Iris pigment epithelial cell (primary cell): ENCODE measurements at places on chromosomes 13 and 19.

DNA sequence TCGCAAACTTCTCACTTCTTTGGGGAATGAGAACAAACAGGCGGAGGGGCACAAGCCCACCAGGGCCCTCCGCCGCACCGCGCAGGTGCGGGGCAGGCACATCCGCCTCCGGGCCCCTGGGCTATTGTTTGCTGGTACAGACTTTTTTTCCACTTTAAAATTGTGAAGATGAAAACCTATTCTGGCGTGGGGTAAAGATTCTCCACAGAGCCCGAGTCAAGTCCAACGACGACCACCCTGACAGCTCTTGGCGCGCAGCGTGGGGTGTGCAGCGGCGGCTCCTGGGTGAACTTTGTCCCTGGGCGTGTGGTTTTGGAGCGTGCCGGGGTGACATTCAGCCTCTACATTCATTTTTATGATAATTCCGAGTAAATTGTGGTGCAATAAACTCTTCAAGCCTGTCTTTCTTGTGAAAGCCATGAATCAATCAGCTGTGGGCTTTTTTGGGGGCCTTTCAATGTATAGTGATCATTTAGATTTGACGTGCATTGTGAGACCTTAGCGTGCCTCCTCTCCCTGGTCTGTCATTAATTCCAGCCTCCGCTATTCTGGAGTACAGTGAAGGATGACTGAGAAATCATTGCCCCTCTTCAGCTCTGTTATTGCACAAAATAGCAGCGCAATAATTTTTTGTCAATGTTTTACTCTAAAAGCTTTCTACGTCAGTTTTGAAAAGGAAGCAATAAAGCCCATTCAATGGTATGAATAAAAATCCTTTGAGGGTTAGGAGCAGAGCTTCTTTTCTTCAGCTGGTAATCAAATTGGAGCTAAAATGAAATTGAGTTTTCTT is 90.0 kb downstream of the TEX29 start:
- DNase-seq: no peak

DNA sequence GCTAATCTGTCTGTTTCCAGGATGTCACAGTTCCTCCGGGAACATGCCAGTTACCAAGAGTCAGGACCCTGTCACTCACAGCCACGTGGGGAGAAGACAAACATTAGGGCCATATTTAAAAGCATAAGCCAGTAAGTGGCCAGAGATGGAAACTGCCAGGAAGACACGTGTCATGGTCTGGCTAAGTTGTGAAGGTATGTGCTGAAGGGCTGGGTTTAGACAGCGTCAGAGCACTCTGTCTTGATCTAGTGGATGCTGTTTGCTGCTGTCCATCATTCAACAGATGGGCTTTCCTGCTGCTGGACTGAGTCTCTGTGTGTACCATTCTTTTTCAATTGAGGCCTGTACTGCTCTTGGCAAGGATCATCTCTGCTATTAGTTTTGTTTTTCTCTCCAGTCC is 128.6 kb downstream of the HS6ST3 start:
- DNase-seq: no peak

DNA sequence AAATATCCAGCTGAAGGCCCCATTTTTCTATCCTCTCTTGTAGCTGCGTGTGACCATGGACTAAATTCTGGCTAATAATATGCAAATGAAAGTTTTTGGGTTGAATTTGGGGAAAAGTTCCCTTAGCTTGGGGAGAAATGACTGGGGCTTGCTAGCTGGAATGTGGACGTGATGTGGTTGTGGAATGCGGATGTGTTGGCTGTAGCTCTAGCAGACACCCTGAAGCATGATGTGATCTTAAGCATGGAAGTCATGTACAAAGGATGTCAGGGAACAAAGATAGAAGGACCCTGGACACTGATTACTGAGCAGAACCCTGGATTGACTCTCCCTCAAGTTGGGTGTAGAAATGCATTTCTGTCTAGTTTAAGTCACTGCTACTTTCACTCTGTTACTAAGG is 25.4 kb upstream of the SCEL start:
- peak; percentile 43 for DNase-seq

DNA sequence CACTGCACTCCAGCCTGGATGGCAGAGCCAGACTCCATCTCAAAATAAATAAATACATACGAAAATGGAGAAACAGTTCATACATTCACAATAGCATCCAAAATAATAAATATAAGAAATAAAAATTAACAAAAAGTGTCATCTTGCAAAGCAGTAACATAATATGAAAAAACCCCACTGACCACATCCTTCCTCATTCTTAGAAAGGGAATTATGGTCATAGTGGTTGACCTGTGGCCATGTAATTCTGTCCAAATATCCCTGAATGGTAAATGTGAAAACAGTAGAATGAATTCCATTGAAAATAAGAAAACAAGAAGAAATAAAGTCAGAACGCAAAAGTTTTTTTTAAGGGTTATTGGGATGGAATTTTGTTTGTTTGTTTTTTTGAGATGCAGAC is 7.0 kb upstream of the CDC42EP5 start:
- no peak for DNase-seq

DNA sequence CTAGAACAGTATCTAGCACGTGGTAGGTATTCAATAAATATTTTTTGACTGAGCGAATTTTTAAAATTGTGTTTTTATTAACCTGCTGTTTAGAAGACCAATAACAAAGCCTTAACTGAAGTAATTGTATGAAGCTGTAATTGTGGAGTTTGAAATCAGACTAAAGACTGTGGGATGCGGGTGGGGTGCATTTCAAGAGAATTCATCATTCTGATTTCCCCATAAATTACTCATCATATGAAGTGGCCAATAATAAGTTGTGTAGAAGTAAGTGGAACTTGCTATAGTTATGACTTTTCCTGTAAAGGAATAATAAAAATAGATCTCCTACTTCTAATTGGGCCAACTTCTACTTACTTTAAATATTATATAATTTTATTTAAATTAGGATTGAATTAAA is 449.3 kb downstream of the PCDH9 start:
- DNase-seq: peak; percentile 63

DNA sequence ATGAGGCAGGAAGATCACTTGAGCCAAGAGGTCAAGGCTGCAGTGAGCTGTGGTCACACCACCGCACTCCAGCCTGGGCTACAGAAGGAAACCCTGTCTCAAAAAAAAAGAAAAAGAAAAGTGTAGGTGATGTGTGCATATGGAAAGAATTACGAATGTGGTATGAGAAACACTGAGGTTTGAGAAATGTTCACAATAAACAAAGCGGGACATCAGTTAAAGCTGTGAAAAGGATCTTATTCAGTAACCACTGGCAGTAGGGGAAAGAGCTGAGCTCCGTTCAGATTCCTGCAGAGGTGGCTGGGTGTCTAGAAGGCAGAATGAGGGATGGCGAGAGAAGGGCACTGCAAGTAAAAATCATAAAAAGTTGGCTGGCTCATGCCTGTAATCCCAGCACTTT is 4.1 kb upstream of the IGSF23 start:
- peak; percentile 73 for DNase-seq

DNA sequence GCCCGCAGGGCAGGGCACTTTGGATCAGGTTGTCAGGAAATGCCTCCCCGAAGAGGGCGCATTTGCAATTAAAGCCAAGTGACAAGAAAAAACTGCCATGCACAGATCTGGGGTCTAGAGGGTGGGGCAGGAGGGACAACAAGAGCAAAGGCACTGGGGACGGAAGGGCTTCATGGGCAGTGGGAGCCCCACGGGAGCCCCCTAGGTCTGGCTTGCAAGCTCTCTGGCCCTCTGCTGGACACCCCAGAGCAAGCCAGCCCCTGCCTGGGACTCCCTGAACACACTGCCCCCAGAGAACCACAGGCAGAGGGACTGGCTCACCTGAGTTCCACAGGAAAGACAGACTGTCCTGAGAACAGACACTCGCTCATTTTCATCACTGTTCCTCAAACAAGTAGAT is 30.2 kb upstream of the C19orf12 start:
- DNase-seq: no peak

DNA sequence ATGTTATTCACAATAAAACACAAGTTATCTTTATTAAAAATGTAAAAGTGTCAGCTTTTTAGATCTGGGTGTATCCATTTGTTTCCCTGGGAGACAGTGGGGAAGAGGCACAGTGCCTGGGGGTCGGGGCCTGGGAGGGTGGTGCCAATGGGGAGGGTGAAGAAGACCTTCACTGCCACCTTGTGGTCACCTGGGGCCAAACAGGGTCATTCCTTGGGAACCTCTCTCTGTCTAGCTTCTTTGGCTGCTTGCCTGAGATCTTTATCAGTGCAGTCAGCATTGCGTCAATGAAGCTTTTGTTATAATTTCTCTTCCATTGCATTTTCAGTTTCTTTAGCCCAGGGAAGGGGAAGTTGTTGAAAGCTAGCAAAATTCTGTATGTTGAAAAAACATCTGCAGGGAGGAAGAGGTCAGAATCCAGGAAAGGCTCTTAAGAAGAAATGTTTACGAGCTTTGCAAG is 39.1 kb downstream of the PCDH8 start:
- peak; percentile 76 for DNase-seq

DNA sequence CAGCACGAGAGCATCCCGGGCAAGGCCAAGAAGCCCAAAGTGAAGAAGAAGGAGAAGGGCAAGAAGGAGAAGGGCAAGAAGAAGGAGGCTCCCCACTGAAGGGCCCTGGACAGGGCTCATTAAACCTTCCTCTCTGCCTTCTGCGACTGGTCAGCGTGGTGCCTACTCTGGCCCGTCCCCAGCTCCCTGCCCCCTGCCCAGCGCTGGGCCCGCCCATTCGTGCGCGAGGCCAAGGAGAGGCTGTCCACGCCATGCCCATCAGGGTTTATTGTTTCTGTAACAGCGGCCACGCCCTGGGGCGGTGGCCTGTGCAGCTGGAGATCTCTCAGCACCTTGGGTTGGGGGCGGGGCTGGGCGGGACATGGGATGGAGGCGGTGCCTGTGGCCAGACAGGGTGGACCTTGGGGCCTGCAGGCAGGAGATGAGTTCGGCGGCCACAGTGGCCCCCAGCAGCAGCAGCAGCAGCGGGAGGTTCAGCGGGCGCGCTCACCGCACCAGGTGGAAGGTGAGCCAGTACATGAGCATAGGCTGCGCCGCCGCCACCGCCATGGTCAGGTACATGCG is 897 bp downstream of the C19orf33 start:
- no peak for DNase-seq

GRCh38 chr13:75812751-75813181 is 176.6 kb downstream of the LMO7 start:
- peak; percentile 45 for DNase-seq

DNA sequence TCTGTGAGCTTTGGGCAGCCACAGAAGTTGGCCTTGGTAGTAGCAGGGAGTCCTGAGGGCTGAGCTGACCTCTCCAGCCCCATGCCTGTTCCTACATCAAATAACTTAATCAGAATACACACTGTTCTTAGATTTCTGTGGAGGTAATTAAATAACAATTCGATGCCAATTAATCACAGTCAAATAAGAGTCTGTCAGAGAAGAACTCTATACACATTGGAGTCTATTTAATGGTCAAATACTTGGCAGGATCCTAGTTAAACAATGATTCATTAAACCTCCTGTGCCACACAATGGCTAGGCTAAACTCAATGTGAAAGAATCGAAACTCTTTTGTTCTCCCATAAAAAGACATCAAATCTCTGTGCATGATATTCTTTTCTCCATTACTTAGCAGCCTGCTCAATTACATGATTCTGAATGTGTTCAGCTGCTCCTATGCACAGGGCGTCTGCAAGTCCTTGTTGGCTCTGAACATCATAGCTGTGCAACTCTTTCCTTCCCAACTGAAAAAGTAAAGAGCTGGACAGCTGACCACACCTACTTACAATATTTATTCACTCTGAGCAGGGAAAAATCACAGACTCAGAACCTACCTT is 173.1 kb downstream of the ABCC4 start:
- no peak for DNase-seq

GRCh38 chr13:72540881-72541280 is 186.5 kb downstream of the MZT1 start:
- DNase-seq: no peak

GRCh38 chr13:73991884-73992283 is 142.3 kb downstream of the KLF12 start:
- no peak for DNase-seq

- peak; percentile 80 for DNase-seq
Observed at GRCh38 chr13:97258801-97259200, 36.7 kb downstream of the MBNL2 start.

DNA sequence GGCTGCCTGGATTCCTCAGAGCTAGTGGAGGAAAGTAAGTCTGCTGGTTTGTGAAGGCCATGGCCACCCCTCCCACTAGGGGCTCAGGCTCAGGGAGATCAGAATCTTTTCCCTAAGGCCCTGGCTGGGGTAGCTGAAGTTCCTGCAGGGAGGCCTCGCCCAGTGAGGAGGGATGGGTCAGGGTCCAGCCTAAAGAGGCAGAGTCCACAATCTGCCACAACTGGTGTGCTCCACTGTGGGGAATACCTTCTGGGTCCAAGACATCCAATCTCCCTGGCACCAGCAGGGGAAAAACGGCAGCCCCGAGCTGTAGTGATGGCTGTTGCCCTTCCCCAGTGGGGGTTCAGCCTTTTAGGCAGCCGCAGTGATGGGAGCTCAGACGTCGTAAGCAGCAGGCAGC is 23.2 kb downstream of the IGFL3 start:
- DNase-seq: no peak

DNA sequence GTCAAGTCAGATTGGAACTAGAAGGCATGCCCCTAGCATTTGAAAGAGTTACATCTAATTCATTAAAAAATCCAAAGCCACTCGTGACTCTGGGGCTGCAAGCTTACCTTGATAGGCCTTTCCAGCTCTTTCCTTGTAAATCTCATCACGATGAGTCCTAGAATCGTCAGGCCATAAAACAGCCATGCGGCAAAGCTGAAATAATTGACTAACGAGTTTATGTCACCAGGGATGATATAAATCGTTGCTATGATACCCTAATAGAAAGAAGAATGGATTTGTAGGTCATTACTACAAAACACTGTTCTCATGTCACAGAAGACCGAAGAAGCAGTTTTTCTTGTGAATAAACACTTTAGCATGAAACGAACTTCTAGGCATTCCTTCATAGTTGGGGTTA is 27.5 kb downstream of the SLC7A9 start:
- DNase-seq: no peak

DNA sequence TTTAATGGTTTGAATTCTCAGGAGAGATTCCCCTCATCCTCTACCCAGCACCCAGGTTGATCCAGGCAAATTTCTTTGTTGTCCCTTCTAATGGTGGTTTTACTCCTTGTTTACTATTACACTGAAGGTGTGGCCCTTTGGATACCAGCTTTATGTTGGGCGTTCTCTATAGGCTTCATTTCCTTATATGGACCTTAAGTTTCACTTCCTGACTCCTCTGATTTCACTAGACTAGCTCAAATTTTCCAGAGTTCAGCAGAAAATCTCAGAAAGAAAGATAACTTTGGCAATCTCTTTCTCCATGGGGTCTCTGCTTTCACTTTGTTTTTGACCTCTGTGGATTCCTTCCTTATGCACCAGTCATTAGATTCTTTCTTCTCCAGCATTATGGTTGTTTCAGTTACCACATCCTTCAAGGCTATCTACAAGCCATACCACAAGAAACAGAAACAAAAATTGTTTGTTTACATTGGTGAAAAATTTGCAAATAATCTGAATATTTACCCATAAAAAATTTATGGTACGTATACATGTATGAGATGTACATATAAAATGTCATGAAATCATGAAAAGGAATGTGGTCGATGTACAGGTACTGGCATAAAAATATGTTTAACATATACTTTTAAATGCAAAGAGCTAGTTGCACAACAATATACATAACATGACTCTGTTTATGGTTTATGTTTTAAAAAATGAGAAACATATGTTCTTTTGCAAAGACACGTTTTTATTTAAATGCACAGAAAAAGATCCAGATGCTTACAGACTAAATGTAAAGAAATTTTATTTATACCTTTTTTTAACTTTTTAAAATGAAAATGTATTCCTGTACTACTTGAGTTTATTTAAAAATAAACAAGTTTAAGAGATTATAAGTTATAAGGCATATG is 212.6 kb downstream of the LACC1 start:
- no peak for DNase-seq

GRCh38 chr19:44744871-44745332 is 3.6 kb upstream of the BCL3 start:
- peak; percentile 39 for DNase-seq
